Activated CD8-positive, alpha-beta T cell treated with anti-CD3 and anti-CD28 coated beads for 36 hours (primary cell): ENCODE measurements at places on chromosomes 7 and 10.

DNA sequence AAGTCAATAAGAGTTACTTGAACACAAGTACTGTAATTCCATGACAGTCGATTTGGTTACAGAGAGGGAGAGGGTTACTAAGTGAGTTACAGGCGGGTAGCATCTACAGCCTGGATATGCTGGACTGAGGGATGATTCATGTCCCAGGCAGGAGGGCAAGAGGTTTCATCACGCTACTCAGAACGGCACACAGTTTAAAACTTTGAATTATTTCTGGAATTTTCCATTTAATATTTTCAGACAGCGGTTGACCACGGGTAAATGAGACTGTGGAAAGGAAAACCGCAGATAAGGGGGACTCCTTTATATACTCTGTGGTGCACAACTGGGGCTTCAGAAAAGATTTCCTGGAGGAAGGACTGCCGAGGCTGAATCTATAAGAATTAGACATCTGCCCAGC, 25.7 kb upstream of the LRRC4 start:
- no peak for DNase-seq

DNA sequence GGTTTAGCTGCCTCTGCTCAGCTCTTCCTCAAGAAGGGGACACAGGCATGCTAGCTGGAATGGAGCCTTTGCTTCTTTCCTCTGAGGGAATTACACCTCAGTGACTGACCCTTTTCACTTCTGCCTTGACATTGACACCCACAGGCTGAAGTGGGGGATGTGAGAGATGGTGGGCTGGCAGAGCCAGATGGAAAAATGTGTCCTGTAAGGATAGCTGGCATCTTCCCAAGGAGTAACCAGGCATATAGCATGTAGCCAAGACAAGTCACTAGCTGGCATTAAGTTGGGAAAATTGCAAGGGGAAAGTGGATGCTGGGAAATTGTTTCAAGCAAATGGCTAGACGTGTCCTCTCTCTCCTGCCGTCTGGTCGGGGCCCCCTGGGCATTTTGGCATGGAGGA, 19.9 kb downstream of the STMP1 start:
- DNase-seq = no peak

DNA sequence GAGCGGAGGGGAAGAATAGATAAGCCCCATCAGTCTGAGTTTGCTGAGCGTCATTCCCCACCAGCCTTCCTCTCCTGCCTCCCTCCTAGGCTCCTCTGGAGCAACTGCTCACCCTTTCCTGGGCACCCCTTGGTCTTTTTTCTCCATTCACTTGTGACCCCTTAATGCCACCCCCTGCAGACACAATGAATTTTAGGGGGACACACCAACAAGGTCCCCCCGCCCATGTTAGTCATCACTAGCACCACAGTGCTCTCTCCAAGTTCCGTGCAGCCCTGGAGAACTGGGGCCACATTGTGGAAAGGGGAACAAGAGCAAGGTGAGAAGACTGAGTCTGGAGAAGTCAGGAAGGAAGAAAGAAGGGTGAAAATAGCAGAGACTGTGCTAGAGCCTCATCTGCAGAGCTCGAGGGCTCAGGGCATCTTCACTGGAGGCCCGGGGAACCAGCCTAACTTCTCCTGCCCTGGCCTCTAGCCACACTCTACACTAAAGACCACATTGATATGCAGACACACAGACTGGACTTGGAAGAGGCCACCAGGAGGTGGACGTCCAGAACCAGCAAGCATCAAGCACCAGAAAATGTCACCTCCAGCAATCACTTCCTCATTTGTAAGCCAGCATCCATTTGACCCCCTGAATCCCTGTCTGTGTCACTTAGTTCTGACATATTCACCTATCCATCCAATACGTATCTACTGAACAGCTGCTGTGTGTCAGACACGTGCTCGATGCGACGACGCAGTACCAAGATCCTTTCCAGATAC, 17.5 kb downstream of the RGR start:
- no peak for DNase-seq

DNA sequence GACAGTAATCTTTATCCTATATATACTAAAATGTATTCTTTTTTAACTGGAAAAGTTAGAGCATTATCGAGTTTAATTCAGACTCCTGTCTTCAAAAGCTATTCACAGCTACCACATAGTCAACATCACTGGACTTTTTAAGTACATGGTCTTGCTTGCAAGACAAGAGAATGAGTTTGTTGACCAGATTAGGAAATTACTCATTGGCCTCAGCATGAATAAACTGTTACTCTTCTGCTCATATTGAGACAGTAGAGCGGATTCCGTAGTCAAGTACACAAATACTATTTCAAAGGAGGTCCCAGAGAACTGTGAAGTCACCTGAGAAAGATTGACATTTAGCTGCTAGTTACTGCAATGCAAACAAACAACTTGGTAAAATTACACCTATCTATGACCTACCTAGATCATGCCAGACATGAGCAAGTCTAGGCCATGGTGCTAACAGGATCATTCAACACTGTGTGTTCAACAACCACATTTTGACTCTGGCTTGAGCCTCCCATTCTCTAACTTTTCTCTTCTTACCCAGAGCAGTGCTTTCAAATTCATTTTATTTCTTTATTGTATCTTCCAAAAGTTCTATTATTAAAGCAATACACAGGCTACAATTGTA, 280.9 kb downstream of the NEBL start:
- no peak for DNase-seq

GRCh38 chr7:1394371-1394770, 64.9 kb downstream of the MICALL2 start:
- no peak for DNase-seq

- DNase-seq = no peak
Observed at GRCh38 chr10:5442990-5443370, 30.6 kb downstream of the NET1 start.
